ENCODE measurements at places on chromosomes 1 and 21.

DNA sequence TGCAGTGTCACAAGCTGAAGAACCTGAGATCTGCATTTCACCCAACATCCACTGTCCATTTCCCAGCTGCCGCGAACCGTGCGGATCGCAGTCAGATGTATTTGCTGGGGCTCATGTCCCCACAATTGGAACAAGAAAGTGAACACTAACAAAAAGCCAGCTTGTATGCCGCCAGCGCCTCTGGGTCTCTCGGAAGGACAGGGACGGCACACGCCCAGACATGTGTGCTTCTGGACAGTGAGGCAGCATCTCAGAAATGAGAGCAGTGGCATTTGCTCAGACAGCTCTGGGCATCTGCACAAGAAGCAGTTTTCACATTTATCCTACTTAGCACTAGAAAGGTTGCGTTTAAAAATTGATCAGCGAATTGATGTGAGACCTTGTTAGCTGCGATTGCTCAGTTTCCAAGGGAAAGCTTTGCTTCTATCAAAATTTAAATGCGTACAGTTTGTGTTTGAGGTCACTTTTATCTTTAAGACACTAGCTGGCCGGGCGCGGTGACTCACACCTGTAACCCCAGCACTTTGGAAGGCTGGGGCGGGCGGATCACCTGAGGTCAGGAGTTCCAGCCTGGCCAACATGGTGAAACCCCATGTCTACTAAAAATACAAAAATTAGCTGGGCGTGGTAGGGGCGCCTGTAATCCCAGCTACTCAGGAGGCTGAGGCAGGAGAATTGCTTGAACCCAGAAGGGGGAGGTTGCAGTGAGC, 28.7 kb downstream of the KCNAB2 start:
- DNase-seq = no peak

DNA sequence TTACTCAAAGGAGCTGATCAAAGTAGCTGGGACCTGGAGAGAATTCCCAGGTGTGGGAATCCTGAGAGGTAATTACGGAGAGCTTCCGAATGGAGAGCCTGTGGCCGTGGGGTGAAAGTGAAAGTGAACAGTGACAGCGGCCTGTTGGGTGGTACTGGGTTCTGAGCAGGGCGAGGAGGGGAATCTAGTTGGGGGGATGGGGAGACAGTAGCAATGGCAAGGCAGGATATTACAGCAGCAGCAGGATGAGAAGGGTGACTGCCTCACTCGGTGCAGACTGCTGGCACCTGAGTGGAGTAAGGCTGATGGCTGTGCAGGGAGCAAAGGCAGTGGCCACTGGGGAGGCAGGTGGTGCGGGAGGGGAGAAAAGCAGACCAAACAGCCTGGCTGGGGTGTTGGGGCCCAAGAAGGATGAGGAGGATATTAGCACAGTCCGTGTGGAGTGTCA, 70.3 kb upstream of the PRDX6 start:
- no peak for DNase-seq

GRCh38 chr1:109751531-109752260, 10.9 kb upstream of the GSTM3 start:
- no peak for DNase-seq

DNA sequence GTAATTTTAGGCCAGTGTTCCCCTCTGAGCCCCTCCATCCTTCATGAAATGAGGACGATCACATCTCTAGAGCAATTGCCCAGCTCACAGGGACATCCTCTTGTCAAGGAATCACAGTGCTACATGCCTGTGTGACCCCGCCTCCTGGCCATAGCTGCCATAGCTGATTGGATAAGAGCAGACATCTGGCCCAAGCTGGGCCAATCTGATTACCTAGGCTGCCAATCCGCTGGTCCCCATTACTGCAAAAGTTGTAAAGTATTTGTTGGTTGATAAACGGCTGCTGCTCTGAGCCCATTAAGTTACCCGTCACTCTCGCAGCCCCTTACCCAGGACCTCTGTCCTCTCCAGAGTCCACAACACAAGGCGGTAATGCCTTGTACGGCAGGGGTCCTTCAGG, 8.3 kb downstream of the NT5C1A start:
- no peak for DNase-seq

GRCh38 chr1:174114788-174115448, 44.4 kb upstream of the RABGAP1L start:
- peak; percentile 32 for DNase-seq

DNA sequence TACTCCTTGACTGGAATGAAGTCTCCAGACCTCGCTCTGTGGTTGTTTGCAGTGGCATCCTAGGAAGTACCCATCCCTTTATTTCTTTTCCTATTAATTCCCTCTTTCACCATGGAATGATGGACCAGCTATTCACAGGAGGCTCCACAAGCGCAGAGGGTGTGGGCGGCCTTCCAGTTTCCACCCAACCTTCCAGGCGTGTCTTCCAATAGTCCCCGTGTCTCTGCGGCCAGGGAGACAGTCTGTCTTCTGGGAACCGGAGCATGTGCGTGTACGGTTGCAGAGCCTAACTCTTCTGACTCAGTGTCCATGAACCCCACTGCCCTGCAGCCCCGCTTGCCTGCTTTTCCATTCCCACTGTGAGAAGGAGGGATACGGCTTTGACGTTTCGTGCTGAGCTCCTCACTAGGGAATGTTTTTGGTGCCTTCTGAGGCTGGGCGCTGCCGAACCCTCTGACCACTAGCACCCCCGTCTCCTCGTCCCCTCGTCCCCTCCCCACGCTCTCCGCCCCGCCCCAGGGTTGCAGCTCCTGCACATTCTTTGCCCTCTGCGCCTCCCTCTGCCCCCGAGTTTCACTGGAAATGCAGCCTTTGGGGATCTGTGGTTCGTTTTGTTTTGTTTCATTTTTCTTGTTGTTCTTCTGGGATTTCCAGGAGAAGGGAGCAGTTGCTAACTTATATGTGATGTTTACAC, 26.3 kb upstream of the FAM3B start:
- no peak for DNase-seq

DNA sequence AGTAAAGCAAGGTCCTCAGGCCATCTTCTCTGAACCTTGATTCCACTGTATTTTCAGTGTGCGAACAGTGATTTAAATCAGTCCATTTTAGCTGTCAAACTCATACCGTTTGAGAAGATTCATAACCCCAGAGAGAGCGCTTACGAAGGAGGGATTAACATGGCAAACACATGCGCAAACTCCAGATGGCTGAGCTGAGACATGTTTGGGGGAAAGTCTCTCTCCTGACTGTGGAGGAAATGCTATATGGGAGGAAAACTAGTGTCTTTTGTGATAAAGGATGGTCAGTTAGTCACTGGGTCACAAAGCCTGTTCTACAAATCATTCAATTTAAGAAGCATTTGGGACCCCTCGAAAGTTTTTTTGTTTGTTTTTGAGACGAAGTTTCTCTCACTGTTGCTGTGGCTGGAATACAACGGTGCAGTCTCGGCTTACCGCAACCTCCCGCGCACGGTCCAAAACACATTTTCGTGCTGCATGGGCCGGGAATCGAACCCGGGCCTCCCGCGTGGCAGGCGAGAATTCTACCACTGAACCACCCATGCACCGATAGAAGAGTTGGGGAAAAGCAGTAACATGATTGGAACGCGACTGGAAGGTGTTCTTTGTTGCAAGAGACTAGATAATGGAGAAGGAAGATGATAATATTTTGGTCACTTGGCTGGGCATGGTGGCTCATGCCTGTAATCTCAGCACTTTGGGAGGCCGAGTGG, 58.4 kb upstream of the CXADR start:
- peak; percentile 7 for DNase-seq

DNA sequence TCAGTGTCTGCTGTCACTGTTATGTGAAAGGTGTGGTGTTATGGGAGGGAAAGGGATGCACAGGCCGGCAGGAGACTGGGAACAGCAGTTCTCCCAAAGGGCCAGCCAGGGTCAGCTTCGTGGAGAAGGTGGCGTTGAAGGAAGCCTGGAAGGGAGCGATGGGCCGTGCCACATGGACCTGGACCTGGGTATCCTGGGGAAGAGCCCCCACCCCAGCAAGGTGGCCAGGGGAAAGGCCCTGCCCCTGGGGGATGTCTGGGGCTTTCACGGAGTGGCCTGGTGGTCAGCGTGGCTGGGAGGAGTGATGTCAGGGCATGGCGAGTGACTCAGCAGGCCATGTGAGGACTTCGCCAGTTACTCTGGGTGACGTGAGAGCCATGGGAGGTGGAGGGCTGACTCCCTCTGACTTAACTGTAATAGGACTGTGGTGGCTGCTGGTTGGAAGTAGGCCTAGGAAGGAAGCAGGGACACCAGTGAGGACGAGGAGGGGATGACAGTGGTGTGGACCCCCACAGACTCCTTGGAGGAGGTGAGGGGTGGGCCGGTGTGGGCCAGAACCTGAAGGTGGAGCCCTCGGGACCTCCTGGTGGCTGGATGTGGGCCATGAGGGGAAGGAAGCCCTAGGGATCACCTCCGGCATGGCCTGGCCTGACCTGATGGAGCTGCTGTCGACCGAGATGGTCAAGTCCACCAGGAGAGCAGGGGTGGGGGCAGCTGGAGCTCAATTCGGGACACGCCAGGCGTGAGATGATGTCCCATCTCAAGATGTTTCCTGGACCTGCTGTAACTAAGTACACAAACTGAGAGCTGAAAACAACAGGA, 54.5 kb downstream of the BACE2 start:
- no peak for DNase-seq

DNA sequence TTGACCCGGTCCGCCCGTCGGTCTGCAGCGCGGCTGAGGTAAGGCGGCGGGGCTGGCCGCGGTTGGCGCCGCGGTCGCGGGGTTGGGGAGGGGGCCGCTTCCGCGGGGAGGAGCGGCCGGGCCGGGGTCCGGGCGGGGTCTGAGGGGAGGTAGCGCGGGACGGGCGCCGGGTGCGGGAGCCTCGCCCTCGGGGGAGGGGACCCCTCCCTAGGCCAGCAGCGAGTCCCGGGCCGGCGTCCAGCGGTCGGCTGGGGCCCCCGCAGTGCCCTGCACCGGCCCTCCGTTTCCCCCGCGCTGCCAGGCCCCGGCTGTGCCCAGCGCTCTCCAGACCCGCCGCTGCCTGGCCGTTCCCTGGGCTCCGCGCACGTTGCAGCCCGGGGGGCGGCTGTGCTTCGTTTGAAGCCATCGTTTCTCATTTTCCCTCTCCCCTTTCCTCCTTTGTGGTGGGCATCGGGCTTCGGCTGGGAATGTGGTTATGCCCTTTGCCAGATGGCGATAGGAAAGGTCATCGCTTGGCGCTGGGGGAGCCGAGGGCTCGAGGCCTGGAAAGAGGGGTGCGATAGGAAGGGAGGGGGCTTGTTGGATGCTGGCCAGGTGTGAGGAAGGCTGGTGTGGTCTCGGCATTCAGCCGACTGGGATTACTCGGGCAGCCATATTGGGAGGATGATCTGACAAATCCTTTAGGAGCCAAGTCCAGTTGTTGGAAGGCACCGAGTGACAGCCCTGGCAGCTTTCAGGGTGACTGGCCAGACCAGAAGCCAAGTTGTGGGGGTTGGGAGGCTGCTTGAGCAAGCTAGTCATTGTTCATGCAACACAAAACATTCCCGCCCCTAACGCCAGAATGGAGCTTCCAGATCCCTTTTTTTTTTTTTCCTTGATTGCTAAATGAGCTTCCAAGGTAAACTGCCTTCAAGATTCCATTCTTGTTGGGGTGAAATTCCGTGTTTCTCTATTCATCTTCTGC, 753 bp downstream of the KIF1B start:
- DNase-seq = no peak

DNA sequence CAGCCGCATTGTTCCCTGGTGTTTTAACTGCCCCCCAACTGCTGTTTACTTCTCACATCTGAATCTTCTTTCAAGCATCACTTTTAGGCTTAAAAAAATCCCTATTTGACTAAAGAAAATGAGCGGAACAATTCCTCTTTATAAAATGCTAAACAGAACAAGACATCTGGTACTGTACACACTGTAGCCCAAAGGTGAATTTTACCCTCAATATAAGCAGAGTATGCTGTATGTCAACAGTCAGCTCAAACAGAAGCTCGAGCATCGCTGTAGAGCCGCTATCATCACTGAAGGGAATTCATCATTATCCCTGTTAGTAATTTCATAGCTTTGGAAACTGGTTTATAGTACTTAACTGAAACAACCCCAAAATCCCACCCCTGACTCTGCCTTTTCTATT, 85.3 kb downstream of the LRRC8D start:
- no peak for DNase-seq
